ENCODE measurements at places on chromosomes 12 and 14.

DNA sequence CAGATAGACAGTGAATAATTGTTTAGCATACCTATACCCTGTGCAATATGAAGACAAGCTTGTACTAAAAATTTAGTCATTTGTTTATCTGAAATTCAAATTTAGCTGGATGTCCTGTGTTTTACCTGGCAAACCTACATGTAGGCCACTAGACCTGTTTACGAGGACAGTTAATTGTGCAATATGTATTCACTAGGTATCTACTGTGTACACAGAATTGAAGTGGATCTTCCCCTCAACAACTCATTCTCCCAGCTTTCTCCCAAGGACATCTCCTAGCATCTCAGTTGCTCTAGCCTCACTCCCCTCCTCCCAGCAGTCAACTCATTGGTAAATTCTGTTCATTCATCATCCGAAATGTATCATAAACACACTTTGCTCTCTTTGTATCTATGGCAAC lies 25.3 kb downstream of the AK7 start:
- DNase-seq: no peak

DNA sequence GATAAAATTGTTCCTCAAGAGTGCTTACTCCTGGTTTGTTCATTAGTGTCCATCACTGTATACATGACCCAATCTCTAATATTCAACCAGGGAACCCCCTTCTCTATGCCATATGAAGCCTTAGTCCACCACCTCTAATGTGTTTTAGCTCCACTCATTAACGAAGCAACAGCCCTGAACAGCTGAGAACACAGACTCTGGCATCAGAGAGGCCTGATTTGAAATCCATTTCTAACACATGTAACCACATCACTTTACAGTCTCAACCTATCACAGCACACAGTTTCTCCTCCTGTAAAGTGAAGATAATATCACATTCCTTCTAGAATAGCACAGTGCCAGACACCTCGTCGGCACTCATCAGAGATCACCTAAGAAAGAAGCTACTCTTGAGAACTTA lies 64.3 kb downstream of the C2CD5 start:
- no peak for DNase-seq

DNA sequence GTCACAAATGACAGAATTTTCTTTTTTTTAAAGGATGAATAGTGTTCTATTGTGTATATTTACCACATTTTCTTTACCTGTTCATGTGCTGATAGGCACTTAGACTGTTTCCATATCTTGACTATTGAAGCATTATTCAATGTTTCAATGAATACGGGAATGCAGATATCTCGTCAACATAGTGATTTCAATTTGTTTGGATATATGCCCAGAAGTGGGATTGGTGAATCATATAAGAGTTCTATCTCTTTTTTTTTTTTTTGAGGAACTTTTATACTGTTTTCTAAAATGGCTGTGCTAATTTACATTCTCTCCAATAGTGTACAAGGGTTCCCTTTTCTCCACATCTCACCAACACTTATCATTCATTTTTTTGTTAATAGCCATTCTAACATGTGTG lies 97.9 kb upstream of the FAR2 start:
- no peak for DNase-seq

DNA sequence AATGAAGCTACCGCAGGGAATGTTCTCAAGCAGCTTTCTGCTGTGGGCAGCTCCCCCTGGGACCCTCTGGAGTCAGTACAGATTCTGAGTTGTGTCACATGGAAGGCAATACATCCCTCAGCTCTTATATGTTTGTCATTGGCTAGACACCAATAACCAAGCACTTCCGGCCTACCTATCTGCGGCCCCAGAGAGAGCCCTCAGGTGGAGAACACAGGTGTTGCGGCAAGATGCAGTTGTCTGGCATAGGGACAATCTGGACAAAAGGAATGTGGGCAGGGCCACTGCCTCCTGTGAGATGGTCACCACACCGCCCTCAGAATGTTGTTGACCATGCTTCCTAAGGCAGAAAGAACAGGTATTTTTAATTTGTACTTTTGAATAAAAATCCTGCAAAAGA lies 118.7 kb downstream of the BRMS1L start:
- no peak for DNase-seq

- DNase-seq: no peak
Measured at GRCh38 chr12:121926874-121927706, 8.7 kb downstream of the CFAP251 start.

GRCh38 chr14:61621444-61621843 lies 73.9 kb upstream of the HIF1A start:
- no peak for DNase-seq
